Midbrain (tissue), 1 donor: ENCODE measurements at places on chromosomes 13 and 19.

GRCh38 chr19:44814517-44814916, 5.6 kb downstream of the BCAM start:
- no peak for DNase-seq

DNA sequence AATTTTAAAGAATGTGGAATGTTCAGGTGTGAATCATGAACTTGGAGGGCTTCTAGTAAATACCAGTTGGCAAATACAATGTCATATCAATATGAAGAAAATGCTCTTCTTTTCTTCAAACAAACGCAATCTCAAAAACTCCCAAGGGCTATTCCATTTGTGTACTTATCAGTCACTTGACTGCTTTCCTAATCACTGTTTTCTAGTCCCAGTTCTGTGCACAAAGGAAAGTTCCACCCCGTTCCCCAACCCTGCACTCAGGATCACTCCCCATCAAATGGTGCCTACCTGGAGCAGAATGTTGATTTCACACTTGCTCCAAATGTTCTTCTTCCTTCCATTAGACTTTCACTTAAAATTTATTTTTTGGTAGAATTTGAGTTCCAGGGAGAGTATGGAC, 92.6 kb upstream of the RFC3 start:
- no peak for DNase-seq

DNA sequence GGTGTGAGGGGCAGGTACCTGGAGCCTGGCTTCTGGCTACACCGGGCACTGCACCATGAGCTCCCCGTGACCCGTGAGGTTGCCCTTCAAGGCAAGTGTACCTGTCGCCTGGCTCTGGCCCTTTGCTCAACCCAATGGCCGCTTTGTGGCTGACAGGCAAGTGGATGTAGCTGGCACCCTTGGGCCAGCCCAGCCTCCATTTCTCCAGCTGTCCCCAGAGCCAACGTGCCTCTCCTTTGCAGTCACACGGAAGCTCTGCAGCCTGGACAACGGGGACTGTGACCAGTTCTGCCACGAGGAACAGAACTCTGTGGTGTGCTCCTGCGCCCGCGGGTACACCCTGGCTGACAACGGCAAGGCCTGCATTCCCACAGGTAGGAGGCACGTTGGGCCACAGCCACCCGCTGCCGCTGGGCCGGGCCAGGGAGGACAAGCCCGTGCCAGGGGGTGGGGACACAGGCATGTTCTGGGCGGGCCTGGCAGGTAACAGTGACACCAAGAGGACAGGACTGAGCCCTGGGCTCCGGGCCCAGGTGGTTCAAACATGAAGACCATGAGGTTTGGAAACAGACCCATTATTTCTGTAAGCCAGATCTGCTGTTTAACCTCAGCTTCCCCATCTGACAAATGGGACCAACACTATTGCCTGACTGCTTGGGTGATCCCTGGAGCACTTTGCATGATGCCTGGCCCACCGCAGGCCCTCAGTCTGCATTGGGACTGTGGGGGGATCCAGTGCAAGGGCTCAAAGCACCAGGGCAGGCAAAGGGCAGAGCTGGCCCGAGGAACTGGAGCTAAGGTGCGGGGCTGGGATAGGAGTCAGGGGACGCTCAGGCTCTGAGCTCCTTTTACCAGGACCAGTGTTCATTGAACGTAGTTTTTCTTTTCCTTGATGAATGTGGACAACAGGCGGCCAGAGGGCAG, 17.5 kb upstream of the PROZ start:
- DNase-seq: no peak

DNA sequence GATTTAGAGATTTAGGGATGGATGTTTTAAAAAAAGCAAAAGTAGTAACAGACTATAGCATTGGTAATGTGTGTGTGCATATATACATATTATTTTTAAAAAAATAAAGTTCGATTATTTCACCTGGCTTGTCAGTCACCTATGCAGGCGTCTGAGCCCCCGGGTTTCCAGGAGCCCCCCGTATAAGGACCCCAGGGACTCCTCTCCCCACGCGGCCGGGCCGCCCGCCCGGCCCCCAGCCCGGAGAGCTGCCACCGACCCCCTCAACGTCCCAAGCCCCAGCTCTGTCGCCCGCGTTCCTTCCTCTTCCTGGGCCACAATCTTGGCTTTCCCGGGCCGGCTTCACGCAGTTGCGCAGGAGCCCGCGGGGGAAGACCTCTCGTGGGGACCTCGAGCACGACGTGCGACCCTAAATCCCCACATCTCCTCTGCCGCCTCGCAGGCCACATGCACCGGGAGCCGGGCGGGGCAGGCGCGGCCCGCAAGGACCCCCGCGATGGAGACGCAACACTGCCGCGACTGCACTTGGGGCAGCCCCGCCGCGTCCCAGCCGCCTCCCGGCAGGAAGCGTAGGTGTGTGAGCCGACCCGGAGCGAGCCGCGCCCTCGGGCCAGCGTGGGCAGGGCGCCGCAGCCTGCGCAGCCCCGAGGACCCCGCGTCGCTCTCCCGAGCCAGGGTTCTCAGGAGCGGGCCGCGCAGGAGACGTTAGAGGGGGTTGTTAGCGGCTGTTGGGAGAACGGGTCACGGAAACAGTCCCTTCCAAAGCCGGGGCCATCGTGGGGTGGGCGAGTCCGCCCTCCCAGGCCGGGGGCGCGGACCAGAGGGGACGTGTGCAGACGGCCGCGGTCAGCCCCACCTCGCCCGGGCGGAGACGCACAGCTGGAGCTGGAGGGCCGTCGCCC, 840 bp upstream of the CCNA1 start:
- no peak for DNase-seq
